ENCODE measurements at places on chromosomes 6 and 20.

DNA sequence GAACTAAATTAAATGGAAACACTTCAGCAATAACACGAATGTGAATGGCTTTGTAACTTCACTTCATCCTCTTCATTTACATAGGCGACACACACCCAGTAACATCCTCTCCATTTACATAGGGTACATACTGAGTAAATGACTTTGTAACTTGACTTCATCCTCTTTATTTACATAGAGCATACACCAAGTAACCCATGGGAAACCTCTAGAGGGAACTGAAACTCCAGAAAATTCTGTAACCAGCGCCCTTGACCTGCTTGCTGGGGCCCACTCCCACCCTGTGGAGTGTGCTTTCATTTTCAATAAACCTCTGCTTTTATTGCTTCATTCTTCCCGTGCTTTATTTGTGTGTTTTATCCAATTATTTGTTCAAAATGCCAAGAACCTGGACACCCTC, 81.6 kb upstream of the OPRM1 start:
- no peak for DNase-seq

GRCh38 chr6:37619641-37620040, 78.0 kb downstream of the MDGA1 start:
- no peak for DNase-seq

DNA sequence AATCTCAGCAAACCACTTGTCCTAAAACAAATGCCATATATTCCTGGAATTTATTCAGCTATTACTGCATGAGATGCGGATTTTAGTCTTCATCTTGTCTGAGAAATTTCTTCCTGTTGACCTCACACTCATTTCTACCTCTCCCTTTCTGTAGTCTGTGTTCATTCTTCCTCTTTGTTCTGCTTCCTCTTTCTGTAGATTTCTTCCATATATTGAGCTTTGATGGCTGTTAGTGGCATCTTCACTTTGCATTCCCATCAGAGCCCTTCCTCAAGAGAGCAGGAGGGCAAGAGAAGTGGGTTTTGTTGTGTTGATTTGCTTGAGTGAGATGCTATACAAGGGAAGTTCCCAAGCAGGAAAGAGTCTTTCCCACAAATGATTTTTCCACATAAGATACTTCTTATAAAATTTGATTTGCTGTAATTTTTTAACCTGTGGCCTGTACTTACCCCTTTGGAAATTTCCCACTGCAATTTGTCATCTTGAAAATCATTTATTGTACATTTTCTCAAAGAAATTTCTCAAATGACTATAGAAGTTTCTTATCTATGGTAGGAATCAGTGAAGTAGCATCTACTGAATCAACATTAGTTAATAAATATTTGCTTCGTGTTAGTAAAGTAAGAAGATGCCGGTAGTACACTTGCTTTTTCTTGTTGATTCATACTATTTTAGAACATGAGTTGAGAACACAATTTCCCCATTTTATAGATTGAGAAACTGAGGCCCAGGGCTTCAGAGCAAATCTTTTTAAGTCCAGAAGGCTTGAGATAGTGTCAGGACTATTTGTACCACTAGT, 43.8 kb downstream of the MAP3K4 start:
- DNase-seq = peak; percentile 18

- DNase-seq = no peak
Observed at GRCh38 chr6:34938268-34938667, 49.2 kb downstream of the ANKS1A start.

DNA sequence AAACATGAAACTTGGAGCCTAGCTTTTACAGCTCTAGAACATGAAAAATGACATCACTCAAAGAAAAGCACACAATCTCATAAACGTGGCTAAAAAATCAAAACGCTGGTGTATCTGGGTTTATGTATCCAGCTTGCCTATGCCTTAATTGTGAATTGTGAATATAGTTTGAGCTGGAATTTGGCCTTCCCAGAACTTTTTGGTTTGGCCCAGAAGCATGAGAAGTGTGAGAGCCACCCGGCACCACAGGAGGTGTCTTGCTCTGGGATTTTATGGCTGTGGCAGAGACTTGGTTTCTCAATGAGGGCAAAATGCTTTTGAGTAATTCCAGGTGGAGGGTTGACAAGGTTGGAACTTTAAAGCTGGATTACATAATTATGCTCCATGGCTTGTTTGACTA, 69.2 kb downstream of the TIAM2 start:
- DNase-seq = no peak

GRCh38 chr20:60063739-60064380, 105.6 kb downstream of the CDH26 start:
- DNase-seq = no peak

DNA sequence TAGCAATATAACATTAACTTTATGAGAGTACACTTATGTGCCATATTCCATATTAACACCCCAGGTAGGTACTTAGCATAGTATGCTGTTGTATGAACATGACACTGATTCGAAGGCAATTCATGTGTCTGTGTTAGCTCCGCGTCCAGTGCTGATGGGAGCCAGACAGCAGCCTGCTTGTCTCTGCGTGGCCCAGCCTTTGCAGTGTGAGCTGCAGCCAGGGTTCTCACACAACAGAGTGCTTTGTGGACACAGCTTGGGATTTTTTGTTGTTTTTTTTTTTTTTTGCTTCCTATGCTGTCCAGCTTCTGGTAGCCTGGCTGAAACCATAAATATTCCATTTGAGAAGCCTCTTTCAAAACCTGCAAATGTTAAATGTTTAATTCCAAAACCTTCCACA, 350.9 kb downstream of the SMOC2 start:
- DNase-seq = no peak

DNA sequence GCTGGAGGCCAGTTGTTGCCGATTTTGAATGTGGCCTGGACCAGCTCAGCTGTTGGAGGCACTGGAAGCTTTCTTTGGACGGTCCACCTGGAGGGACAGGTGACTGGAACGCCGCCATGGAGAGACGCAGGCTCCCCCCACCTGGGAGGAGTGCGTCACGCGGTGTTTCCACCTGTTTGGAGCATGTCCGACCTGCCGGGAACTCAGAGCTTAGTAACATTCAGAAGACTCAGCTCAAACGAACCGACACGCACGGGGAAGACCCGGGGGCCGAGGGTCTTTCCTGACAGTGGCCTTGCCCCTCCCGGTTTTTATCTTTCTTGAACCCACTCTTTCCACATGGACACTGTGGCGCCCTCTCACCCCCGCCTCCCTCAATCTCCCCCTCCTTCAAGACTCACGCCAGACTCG, 141.6 kb downstream of the SMOC2 start:
- no peak for DNase-seq

DNA sequence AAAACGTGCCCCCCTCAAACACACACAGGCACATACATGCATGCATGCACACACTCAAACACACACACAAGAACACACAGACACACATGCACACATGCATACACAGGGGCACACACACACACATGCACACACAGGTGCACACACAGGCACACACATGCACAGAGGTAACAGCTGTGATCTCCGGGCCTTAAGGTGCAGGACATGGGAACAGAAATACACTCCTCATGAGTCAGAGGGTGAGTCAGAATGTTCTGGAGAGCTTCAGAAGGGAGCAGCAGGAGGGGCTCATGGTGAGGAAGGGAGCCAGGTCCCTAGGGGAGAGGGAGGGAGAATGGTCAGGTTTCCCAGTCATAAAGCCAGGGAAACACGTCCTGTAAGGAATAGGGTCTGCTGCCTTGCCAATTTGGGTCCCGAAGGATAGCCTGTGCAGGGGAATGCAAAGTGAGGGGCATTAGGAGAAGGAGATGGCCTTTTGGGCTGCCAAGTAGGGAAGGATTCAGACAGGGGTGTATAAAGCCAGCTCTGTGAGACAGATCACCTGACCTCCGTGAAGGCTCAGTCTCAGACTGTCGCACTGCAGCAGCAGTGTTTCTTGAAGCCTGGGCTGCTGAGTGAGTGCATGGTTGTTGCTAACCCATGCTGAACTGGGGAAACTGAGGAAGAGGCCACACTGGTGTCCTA, 123.9 kb downstream of the MAFB start:
- DNase-seq = no peak

- peak; percentile 90 for DNase-seq
Observed at GRCh38 chr6:36666826-36667591, 11.5 kb upstream of the CDKN1A start.

DNA sequence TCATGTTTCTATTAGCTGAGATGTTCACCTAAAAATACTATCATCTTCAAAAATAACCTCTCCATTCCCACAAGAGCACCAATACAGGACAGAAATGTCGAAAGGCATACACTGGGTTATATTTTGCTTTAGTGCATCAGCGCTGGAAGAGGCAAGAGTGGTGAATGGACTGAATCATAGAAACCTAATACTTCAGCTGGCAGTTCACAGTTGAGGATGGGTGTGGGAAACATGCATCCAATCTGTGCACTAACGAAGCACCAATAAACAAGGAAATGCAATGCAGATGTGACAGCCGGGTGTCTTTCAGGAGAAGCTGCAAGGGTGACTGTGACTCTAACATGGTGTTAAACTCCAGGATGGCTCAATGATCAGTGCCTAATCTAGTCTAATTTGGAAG, 365.8 kb downstream of the ESR1 start:
- DNase-seq = no peak

DNA sequence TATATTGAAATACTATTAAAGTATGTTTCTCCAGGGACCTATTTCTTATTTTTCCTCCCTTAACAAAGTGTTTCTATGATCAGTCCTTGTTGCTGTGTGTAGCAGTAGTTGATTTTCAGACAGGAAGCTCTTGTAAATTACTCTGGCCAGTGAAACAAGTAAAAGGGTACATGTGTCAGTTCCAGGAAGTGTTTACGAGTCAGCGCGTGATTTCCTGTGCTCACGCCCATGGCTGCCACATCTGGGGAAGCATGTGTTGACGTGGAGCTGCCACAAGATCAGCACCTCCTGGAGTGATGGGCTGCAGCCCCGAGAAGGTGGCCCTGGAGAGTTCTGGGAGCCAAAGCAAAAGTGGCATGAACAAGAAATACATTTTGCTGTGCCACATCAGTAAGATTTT, 38.6 kb upstream of the GGTLC1 start:
- no peak for DNase-seq

DNA sequence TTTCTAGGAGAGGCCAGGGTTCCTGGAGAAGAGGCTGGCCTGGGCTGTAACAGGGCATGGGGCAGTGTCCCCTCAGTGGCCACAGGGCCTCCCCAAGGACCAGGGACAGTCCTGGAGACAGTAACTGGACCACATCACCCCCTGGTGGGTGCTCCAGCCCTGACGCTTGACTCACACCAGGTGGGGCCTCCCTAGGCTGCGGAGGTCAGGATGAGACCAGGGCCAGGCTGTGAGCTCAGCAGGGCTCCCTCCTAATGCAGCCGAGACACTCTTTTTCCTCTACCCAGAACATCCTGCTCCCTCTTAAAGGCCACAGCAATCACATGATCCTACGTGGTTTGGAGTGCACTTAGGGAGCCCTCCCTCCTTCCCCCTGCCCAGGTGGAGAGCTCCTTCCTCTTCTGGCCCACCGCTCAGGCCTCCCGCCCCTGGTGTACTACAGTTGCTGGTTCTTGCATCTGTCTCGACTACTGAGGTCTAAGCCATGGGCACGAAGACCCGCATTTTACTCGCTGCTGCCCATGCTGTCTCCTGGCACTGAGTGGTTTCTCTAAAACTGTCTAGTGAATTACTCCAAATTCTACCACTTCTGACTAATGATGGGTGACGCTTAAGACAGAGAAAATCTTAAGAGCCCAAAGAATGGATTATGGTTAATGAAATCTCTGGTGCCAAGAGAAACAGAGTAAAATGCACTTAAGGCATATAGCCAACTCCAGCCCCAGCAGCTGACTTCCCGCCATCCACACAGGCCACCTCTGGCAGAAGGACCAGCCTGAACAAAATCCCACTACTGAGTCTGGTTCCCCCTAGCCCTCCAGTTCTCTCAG, 166.1 kb upstream of the CST7 start:
- no peak for DNase-seq

DNA sequence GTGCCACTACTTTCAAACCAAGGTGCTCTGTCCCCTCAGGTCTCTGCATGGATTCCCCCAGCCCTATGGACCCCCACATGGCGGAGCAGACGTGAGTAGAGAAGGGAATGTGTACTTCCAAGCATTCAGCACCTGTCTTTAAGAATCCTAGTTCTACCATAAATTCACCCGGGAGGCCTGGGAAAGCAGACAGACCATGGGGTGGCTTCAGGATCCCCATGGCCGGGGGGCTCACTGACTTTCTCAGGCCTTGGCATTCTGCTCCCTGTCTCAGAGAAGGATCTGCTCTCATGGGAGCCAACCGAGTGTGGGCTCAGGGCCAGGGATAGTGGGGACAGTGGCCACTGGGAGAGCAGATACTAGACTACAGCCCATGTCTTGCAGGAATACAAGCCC, 2.3 kb downstream of the CDC25B start:
- no peak for DNase-seq

GRCh38 chr6:95240514-95240913, 336.8 kb upstream of the MANEA start:
- DNase-seq = no peak

GRCh38 chr20:6715401-6715941, 52.0 kb upstream of the BMP2 start:
- no peak for DNase-seq

GRCh38 chr20:20603339-20603990, 109.0 kb downstream of the RALGAPA2 start:
- DNase-seq = no peak

DNA sequence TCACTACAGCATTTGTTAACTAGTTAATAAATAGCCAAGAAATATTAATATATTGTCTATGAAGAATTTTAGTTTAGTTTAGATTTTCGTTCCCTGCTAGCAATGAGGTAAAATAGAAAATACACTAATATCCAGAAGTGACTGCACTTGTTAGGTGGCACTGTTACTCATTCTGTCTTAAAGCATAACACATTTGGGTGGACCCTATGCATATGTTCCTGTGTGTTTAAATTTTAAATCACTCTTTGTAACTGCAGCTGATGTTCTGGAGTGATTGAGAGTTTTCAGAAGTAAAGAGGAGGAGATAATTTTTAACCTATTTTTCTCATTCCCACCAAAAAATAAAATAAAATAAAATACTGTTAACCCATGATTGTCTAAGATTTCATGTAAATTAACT, 73.9 kb upstream of the SOX4 start:
- DNase-seq = no peak

DNA sequence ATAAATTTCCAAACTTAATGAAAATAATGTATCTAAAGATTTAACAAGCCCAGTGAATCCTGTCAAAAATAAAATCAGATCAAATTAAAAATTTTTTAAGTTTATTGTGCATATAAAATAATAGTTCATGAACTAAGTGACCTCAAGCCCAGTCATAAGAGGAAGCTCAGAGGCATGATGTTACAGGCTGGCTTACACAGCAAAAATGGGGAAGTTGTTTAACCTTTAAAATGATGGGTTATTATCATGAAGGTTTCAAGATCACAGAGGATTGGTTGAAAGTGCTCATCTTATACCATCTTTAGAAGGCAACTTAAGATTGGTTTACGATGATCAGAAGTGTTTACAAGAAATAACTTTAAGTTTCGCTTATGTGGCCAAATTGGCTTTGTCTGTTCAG, 102.5 kb downstream of the PAK5 start:
- DNase-seq = no peak

GRCh38 chr6:140440223-140440835, 1065.9 kb upstream of the CITED2 start:
- no peak for DNase-seq

DNA sequence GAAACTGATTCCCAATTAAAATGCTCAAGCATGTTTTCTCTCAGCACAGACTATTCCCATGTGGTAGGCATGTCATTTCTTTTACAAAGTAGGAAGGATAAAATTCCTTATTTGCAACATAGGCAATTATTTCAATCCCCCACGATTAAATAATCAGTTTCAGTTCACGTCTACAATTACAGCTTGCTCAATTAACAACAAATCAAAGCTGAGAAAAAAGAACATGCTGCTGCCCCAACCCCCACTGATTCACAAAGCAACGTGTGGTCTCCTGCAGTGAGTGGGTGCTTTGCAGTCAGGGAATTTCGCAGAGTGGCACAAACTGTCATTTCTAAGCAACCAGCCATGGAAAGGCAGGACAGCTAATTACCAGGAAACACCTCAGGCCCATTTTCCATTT, 17.0 kb downstream of the RNASET2 start:
- no peak for DNase-seq

Measured in AML-193 (cell line).